ENCODE measurements at places on chromosomes 4 and X. TPM values are rescaled to one million over a fixed set of nuclear protein-coding genes. Genes with fewer than 3 reads are reported as not detected.

- peaks cover 11% of the 10 kb centered on the region for H3K4me1 ChIP-seq
- no peak overlapping the region for H3K27ac ChIP-seq
- DNase-seq, result no peak
- no peaks in the 10 kb centered on the region for H3K27me3 ChIP-seq
- no peak overlapping the region for H3K4me3 ChIP-seq
Measured at GRCh38 chr4:48237996-48238645, 31.5 kb downstream of the TEC start.

- H3K27me3 ChIP-seq, result no peaks in the 10 kb centered on the region
- H3K27ac ChIP-seq, result no peak overlapping the region
- DNase-seq, result peak; percentile 59
Measured at GRCh38 chrX:22652596-22652995, 347.2 kb upstream of the DDX53 start.

DNA sequence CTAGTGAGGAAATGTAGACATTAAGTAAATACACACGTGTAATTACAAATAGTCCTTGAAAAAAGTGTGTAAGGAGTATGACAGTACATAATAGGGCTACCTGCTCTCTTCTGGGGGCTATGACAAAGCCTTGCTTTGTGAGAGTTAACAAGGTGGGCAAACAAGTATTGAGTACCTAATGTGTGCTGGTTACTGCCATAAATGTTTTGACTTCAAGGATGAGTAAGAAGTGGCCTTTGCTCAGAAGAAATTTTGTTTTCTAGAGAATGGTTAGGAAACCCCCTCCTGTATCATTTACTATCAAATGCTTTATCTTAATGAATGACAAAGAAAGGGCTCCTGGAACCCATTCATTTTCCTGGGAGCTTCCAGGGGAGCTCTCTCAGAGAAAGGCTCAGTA, 167.0 kb upstream of the CASK start:
- H3K36me3 ChIP-seq, result no peaks in the 10 kb centered on the region
- peaks cover 50% of the 10 kb centered on the region for H3K4me1 ChIP-seq
- H3K27me3 ChIP-seq, result no peaks in the 10 kb centered on the region
- DNase-seq, result peak; percentile 19

DNA sequence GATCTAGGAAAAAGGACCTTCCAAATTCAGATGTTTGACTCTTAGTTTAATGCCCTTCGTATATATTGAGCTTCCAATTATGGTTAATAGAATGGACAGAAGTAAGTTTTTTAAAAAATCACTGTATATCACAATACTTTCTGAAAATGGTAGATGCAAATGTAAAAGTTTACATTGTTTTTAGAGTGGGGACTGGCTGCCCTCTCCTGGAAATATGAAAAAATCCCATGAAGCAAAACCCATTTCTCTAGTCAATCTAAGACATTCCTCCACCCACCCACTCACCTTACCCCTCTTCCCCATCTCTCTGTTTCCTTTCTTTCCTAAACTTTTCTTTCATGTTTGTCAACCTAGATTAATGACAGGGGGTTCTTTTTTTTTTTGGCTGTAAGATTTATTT, 134.5 kb downstream of the ARHGAP6 start:
- no peaks in the 10 kb centered on the region for H3K27me3 ChIP-seq
- DNase-seq, result no peak
- H3K36me3 ChIP-seq, result no peaks in the 10 kb centered on the region
- no peak overlapping the region for H3K27ac ChIP-seq

Gene HTN3
- not detected for total RNA-seq

Gene ADH7
- not detected for total RNA-seq

Gene BGN
- total RNA-seq, result 0.23 TPM

All from GM23338 (cell line).